Effector memory CD4-positive, alpha-beta T cell (primary cell): ENCODE measurements at places on chromosomes 5 and 9.

GRCh38 chr5:143036146-143036927 is 266.2 kb downstream of the ARHGAP26 start:
- no peak for DNase-seq

- no peak for DNase-seq
Measured at GRCh38 chr5:4873652-4874051, 266.5 kb upstream of the ADAMTS16 start.

GRCh38 chr5:133088064-133088463 is 36.3 kb downstream of the HSPA4 start:
- no peak for DNase-seq

DNA sequence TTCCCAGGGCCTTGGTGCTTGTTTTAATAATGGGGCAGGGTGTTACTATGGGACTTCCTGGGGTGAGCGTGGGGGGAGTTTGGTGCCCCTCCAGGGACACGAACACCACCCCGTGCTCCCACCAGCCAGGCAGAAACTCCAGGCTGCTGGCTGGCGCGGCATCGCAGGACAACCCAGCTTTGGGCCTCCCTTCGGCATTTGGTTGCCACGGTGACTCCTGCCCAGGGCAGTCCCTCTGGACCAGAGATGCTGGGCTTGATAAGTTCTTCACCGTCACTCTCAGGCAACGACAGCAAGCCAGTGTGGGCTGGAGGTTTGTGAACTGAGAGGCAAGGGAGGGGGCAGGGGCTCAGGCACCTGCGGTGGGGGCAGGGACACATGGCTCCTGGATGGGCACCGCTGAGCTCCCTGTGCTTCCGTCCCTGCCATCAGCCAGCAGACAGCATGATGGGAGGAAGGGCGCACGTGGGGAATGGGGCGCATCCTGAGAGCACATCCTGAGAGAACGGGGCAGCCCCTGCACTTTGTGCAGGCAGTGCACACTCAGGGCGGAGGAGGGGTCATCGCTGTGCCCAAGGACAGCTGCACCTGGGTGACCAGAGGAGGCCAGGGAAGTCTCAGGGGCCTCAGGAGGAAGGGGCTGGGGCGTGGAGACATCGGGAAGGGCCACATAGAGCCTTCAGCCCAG is 116.4 kb downstream of the RXRA start:
- DNase-seq = no peak

DNA sequence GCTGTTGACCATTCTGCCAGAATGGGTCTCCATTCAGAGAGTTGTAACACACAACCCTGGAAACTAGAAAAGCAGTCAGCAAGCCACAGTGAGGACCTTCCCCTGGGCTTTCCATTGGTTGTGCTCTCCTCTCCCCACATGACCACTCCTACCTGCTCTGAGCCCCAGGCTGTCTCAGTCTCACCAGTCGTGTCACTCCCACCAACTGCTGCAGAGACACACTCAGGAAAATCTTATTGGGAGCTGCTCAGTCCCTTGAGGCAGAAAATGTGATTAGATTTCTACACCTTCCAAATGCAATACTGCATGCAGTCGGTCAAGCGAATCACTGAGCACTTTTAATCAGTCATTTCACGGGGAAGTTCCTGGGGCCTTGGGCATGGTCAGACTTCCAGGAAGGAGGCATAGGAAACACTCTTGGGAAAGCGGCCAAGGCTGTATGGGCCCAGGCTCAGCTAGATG is 284.2 kb upstream of the NMUR2 start:
- no peak for DNase-seq

DNA sequence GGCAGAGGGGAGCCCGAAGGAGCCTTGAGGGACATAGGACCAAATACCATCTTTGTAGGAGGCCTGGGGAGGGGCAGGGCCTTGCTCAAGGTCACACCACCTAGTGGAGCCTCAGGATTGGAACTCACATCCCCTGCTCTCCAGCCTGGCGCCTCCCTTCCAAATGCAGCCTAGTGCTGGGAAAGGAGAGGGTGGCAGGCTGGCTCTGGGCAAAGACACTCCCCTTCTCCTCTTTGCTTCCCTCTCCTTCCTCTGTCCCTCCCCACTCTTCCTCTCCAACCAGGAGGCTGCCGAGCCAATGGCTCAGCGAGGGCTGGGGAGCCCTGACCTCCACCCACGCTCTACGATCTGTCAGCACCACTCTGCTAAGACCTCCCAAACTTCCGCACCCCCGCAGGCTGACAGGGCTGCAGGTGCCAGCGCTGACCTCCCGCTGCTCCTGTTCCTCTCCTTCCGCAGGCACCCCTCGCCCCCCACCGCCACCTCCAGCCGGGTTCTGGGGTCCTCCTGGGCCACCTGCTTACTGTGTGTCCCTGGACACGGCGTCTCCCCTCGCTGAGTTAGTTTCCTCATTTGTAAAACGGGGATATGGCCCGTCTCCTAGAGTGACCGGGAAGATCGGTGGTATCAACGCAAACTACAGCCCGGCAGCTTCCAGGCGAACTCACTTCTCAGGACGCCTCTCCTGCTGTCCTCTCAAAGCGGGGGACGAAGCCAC is 52.9 kb downstream of the C9orf50 start:
- no peak for DNase-seq

GRCh38 chr5:60262576-60263295 is 369.2 kb upstream of the PDE4D start:
- no peak for DNase-seq

GRCh38 chr9:121727295-121728020 is 76.0 kb downstream of the DAB2IP start:
- DNase-seq = no peak

- DNase-seq = no peak
Measured at GRCh38 chr9:4792054-4792571, 631 bp upstream of the RCL1 start.

GRCh38 chr5:29230591-29230990 is 1962.9 kb upstream of the CDH6 start:
- DNase-seq = no peak

GRCh38 chr5:146794326-146795029 is 84.1 kb downstream of the PPP2R2B start:
- DNase-seq = no peak

DNA sequence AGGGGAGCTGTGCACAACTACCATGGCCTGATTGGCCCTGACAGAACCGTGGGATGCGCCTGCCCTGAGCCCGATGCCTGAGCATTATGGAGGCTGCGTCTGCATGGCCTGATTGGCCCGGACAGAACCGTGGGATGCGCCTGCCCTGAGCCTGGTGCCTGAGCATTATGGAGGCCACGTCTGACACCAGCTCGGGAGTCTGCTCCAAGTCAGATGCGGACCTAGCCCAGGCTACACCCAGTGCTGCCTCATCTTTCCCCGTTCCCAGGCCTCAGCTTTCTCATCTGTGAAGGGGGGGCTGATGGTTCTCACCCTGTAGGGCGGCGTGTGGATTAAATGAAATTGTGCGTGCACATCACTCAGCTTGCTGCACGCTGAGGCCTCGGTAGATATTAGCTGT is 7.3 kb downstream of the CEP72 start:
- DNase-seq = no peak

DNA sequence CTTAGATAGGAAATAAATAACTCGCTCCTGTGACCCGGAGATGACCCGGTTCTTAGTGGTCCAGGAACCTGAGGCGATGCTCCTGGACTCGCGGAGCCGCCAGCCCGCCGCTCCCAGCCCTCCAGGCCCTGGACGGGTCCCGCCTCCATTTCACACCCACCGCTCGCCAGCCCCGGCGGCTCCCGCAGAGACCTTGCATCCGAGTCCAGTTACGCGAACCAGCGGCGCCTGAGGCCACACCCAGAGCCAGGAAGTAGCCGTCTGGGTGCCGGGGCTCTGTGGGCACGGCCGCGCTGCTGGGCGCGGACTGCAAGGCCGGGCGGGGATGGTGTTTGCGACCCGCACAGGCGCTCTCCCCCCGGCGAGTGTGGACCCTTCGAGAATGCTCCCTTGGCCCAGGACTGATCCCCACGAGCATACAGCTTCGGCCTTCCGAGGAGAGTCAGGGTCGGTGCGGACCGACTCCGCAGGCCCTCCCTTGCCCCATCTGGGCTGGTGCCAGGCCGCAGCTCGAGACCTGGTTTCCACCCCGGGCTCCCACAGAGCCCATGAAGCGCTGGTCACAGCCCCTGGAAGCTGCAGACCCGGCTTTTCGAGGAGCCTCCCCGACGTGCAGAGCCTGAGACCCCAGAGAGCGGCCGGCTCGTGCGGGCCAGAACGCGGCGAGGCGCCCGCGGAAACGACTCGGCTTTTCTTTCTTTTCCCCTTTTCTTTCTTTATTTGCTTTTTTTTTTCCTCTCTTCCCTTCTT is 5.2 kb upstream of the BARX1 start:
- DNase-seq = no peak

DNA sequence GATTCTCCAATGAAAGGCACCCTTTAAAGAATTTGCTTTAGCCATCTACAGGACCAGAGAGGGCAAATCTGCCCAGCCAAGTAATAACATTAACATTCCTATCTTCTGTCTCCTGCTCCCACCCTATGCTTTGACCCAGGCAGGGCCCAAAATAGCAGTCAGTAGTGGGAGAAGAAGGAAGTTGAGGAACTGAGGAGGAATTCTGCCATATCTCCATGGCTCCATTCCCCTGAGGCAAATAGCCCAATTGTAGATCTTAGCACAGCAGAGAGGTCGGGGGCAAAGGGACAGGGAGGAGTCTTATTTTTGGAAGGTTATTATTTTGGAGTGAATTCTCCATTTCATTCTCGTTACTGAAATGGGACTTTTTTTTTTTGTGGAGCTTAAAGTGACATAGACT is 111.1 kb upstream of the IFNK start:
- no peak for DNase-seq

DNA sequence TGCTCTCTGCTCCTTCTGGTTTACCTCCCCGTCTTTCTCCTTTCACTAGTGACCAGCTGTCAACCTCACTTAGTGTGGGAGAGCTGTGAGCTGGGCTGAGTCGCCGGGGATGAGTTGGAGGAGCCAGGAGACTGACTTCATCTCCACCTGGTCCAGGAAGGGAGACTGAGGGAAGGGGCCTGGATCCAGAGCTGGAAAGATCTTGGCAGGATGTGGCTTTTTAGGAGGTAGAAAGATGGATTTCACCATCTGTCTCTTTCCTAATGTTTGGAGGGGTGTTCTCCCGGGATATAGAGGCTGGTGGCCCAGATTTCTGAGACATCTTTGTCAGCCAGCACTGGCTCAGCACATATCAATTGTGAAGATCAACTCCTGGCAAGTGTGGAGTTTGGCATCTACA is 37.1 kb upstream of the TNC start:
- DNase-seq = no peak

- no peak for DNase-seq
Measured at GRCh38 chr5:67983251-67984110, 232.1 kb upstream of the PIK3R1 start.

DNA sequence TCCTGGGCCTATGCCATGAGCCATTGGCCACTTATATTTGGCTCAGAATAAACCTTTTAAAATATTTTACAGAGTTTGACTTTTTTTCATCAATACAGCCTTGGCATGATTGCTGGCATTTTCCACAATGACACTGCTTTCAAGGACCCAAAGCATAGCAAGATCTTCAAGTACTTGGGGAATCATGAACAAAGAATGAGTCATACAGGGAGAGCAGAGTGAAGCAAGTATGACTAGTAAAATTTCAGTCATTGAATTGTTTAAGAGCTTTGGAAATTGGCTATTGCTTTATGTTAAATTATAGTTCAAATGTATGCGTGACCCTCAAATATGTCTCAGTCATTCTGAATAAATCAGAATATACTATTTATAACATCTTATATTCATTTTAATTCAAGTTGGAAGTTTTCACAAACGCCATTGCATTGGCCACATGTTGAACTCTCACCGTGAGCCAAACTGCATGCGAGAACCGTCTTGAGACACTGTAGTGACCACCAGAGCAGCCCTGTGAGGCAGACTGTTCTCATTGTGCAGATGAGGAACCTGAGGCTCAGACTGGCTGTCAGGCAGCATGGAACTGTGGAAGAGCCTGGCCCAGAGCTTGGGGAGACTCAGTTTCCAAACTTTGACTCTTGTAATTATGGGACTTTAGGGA is 52.9 kb downstream of the GDNF start:
- no peak for DNase-seq

- DNase-seq = no peak
Measured at GRCh38 chr5:171388816-171389168, 1.1 kb downstream of the NPM1 start.

DNA sequence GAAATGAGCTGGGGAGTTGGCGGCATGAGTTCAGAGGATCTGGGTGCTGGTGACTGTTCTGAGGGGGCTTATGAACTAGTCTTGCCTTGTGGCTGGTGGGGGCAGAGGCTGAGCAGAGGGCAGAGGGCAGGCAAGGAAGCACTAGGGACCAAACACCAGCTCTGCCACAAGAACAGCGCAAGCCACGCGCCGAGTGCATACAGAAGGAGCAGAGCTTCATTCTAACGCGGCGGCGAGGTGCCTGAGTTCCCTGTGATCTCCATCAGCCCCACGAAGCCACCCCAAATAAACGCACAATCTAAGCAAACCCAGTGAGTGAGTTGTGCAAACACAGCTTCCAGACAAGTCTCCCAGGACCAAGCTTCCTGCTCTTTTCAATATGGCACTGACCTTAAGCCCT is 110.6 kb upstream of the ALDH1B1 start:
- no peak for DNase-seq

GRCh38 chr5:143379606-143380005 is 23.9 kb downstream of the NR3C1 start:
- no peak for DNase-seq

DNA sequence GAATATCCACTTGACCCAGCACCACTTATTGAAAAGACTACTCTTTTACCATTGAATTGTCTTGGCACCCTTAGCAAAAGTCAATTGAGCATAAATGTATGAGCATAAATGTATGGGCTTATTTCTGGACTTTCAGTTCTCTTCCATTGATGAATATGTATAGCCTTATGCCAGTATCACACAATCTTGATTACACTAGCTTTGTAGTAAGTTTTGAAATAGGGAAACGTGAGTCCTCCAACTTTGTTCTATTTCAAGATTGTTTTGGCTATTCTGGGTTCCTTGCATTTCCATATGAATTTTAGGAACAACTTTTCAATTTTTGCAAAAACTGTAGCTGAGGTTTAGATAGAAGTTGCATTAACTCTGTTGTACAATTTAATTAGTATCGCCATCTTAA is 601.0 kb downstream of the TLE1 start:
- DNase-seq = no peak

DNA sequence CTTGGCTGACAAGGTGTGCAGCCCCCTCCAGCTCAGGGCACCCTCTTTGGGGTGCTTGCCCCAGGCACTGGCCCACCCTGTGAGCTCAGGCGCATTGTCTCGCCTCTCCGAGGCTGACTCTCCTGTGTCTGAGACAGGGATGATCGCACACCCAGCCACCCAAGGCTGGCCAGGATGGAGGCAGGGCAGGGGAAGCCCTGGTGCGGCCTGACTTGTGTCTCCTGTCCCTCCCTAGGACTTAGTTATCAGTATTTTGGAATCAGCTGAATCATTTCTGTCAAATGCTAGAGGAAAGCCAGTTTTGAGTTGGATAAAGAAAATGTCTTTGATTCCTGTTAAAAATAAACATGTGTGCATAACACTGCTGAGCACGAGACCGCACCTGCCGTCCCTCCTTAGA is 2.5 kb upstream of the DBH start:
- no peak for DNase-seq

DNA sequence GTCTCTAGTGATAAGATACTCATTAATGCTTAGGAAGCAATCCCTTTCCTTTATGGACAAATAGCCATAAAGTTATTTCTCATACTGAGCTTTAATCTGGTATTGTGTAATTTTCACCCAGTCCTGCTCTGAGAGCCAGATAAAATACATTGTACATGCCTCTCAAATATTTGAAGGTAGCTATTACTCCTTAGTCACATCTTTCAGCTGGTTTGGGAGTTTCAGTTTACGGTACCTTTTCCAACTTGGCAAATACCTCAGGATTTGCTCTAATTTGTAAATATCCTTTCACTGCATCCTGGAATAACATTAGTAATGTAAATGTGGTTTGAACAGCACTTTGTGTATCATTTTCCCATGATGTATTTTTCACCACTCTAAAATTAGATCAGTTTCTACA is 47.4 kb downstream of the ABHD17B start:
- DNase-seq = no peak
